GM23248 (cell line): ENCODE measurements at places on chromosomes 7 and 10. TPM values are rescaled to one million over a fixed set of nuclear protein-coding genes. Genes with fewer than 3 reads are reported as not detected.

DNA sequence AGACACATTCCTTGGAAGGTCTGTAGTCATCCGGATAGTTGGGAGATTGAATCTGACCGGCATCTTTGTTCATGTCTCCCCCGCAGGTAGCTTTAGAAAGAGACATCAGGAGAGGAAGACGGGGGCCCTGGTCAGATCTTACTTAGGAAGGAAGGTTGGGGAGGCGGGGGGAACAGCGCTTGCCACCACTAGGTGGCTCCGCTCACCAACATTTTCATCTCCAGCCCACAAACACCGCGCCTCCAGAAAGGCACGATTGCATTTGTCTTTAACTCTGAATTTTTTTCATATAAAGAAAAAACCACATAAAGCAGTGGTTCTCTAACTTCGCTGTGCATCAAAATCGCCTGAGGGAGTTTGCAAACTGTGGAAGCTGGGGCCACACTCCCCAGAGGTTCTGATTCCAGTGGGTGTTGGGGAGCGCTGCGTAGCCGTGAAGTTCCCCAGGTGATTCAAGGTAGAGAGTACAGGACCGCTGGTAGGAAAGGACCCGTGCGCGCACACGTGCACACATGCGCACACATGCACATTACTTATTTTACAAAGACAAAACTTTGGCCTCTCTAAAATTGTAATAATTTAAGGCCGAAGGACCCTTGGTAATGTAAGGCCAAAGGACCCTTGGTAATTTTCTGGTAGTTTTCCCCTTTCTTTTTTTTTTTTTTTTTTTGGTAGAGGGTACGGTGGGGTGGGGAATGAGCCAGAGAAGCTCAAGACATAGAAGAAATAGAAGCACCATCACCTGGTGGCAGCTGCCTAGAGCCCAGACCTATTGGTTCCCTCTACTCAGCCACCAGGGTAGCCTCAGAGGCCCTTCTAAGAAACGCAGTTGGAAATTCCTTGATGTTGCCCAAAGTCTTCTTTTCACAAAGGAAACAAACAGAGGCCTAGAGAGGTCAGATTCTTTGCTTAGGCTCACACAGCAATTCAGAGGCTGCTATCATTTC, 37.4 kb upstream of the OPALIN start:
- peak; percentile 85 for DNase-seq

- DNase-seq: no peak
Observed at GRCh38 chr10:95475003-95475383, 86.2 kb downstream of the SORBS1 start.

GRCh38 chr7:24455813-24456525, 117.3 kb upstream of the PALS2 start:
- DNase-seq: no peak

DNA sequence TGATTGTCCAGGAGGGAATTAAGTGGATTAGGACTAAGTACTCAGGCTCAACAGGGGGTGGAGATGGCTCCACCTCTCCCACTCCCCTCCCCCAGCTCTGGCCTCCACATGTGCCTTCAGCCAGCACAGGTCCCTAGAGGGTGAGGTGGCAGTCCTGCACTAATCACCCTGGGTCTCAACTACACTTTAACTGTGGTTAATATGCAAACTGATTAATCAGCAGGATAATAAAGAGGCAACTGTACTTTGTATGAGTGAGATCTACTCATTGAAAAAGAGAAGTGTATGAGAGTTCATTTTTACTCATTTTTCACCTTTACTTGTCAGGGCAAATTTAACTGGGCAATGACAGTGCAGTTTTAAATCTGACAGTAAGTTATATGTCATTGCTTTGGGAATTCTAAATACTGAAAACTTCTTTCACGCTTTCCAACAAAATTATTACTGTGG, 223.8 kb upstream of the CCDC6 start:
- DNase-seq: no peak

DNA sequence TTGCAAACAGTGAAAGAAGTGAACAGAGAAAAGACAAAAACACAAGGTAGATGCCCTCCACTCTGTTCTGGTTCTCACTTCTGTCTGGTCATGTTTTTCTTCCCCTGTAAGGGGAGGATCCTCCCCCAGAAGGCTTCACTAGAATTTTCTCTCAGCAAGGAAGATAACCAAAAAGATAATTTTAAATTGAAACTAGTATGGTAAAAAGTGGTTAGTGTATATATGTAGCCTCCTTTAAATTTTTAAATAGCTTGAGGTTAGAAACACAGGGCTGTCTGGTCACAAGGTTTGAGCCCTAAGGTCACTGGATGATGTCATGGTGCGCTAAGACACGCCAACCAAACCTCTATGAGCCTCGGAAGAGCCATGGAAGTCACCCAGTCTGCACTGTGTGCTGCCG, 5.6 kb upstream of the PKD1L1 start:
- no peak for DNase-seq

DNA sequence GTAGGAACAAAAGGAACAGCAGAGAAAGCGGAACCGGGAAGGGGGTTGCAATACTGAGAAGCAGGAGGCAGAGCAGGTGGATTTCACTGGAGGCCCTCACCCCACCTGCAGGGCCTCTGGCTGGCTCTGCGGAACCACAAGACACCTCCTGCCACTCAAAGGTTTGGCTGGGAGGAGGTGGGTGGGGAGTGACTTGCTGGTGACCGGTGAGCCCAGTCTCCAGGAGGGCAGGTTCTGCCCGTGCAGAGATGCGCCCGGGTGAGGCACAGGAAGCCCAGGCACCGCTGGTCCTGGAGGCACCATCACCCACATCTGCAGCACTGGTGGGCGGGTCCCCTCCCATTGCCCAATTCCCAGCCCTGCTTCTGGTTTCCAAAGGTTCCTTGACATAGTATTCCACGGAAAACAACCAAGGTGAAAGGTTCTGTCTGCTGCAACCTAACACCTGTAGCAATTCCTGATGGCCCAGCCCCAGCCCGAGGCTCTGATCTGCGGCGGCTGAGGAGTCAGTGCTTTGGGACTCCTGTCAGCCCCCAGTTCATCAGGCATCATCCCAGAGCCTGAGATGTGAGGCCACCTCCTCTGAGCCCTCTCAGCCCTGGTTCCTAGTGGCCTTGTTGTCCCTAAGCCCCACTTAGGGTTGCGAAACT, 64.4 kb downstream of the CALML3 start:
- DNase-seq: no peak

The ASAH2B gene
- 3.7 and 7.8 TPM in 2 replicates for total RNA-seq

DNA sequence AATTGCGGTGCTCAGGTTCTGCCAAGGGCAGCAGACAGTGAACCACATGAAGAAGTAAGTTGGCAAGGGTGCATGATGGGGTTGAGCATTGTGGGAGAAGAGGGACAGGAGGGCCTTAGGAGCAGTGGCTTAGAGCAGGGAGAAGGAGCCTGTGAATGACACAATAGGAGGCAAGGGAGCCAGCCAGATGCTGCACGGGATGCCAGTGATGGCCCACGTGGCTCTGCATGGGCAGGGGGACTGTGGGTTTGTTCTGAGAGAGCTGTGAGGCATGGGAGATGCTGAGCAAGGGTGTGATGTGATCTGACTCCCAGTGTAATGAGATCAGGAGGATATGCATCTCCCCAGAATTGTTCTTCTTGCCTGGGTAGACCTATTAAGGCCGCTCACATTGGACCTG, 60.9 kb downstream of the C10orf90 start:
- DNase-seq: no peak

- DNase-seq: no peak
Observed at GRCh38 chr10:33150889-33151288, 183.6 kb downstream of the NRP1 start.

- no peak for DNase-seq
Observed at GRCh38 chr7:139044813-139045794, 9.3 kb upstream of the ZC3HAV1L start.

GRCh38 chr10:130140425-130140824, 4.2 kb downstream of the GLRX3 start:
- no peak for DNase-seq

- DNase-seq: no peak
Observed at GRCh38 chr10:129322933-129323820, 143.9 kb upstream of the MGMT start.

The HYAL4 gene
- total RNA-seq: not detected in 2 replicates

- DNase-seq: peak; percentile 9
Observed at GRCh38 chr10:4082861-4083260, 297.9 kb upstream of the KLF6 start.

DNA sequence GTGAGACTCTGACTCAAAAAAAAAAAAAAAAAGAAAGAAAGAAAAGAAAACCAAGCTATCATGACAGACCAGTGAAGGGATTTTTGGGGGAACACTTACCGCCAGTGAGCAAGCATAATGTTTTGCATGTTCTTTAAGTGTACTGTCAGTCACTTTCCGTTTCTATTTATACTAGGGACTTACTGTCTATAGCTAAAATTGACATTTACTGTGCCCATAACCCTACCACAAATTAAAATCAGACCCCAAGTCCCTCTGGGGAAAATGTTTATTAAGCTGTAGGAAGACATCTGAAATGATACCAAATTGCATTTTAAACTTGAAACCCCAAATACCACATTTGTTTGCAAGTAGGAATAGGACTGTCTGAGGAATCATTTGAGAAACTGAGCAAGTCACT, 252.8 kb downstream of the TRIL start:
- no peak for DNase-seq

GRCh38 chr10:132666705-132667341, 119.1 kb downstream of the NKX6-2 start:
- DNase-seq: peak; percentile 12

GRCh38 chr10:72204296-72204695, 11.5 kb upstream of the ANAPC16 start:
- no peak for DNase-seq

DNA sequence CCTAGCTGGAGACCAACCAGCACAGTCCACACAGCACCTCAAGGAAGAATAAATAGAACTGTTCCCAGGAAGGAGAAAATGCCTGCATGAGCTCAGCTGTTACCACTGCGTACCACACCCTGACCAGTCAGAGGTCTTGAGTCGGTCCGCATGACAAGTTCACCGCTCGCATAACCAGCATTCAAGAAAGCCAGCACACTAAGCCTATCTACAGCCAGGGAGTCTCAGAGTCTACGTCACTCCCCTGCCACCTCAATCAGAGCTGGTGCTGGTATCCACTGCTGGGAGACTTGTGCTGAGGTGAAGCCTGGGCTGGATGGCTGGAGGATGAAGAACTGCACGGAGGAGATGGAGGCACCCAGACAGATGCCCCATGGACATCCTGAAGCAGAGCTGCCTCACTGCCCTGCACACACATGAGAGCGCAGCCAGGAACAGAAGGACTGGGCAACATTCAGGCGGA, 19.6 kb downstream of the AKR1C1 start:
- peak; percentile 46 for DNase-seq

The MSMB gene
- not detected in 2 replicates for total RNA-seq

- peak; percentile 85 for DNase-seq
Observed at GRCh38 chr7:47254081-47254977, 327.6 kb downstream of the TNS3 start.

The C10orf53 gene
- not detected in 2 replicates for total RNA-seq

The NCF1 gene
- total RNA-seq: not detected in 2 replicates

- DNase-seq: peak; percentile 23
Observed at GRCh38 chr7:22662556-22663356, 64.2 kb upstream of the IL6 start.

The VAX1 gene
- total RNA-seq: not detected in 2 replicates

The LRRC18 gene
- total RNA-seq: not detected in 2 replicates

DNA sequence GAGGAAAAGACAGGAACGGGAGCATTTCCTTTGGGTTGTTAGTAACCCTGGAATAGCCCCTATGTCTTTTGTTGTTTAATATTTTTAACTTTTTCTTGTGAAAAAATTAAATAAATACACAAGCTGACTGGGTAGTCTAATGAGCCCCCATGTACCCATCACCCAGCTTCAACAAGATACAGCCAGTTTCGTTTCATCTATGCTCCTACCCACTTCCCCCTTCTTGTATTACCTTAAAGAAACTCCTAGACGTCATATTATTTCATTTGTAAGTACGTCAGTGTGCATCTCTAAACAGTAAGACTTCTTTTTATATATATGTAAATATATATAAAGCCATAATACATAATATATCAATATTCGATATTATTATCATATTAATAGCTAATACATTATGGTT, 42.8 kb upstream of the NUB1 start:
- no peak for DNase-seq

GRCh38 chr7:146658604-146659003, 542.0 kb downstream of the CNTNAP2 start:
- DNase-seq: no peak

DNA sequence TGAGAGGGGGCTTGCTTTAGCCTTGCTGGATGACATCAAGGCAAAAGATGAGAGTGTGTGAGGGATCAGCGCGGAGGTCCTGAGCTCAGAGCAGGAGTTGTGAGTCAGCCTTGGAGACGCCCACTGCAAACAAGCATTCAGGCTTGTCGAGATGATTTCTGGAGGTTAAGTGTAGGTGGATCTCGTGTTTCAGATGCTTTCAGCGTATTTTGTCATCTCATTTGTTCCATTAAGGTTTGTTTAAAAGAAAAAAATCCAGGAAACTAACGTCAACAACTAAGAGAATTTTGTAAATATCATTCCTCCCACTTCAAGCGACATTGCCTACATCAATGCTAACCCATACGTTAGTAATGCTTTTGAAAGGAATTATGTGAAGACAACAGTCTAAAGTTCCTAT, 715.4 kb upstream of the NRP1 start:
- DNase-seq: peak; percentile 61

DNA sequence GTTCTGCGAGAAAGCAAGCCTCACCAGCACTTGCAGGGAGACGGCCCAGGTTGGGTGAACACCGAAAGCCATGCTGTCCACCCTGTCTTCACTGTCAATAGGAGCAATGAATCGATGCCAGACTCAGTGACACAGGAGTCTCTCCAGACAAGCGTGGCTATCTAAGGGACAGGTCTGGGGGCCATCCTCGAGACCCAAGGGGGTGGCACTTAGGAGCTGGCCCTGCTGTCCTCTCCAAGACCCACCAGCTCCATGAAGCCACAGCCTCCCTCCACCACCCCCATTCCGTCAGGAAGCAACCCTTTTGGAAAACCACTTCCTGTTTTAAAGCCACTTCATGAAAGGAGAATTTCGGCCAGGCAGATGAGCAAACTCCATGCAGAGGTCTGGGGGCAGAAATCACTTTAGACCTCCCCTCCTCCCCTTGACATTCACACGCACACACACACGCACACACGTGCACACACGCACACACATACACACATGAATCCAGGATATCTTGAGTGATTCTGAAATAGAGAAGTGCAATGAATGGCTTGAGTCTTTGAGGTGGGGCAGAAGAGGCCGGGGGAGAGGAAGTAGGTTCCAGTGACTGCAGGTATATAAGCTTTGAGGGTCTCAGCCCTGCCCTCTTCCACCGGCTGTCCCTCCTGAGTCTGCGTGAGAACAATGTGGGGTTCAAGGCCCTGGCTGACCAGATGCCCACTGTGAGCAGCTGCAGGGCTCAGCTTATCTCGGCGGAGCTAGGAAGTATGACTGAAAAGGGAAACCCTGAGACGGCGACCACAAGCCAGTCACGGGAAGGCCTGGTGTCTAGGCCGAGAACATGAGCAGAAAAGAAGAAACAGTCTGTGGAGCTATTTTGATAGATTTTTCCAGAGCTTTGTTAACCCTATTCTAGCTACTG, 25.0 kb downstream of the RGS10 start:
- DNase-seq: peak; percentile 31

DNA sequence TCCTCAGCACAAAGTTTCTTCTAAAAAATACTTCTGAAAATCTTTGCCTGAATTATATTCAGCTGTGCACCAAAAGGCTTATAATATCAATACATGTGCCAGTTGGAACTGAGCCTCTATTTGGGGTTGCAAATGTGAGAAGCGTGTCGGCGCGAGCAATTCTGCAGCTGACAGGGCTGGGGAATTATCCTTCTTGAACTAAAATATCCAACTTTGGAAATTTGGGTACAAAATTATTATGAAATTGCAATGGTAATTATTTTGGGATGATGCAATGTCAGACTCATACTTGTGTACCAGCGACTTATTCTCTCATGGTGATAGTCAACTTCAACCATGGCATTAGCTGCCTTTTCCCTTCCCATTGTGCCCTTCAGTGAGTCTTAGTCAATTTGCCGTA, 507.0 kb upstream of the KLF6 start:
- DNase-seq: peak; percentile 15

The GRID1 gene
- total RNA-seq: not detected in 2 replicates

The COL26A1 gene
- 1.6 TPM in 1 of 2 replicates, not detected in the other for total RNA-seq
